ENCODE measurements at places on chromosomes 3 and 15.

DNA sequence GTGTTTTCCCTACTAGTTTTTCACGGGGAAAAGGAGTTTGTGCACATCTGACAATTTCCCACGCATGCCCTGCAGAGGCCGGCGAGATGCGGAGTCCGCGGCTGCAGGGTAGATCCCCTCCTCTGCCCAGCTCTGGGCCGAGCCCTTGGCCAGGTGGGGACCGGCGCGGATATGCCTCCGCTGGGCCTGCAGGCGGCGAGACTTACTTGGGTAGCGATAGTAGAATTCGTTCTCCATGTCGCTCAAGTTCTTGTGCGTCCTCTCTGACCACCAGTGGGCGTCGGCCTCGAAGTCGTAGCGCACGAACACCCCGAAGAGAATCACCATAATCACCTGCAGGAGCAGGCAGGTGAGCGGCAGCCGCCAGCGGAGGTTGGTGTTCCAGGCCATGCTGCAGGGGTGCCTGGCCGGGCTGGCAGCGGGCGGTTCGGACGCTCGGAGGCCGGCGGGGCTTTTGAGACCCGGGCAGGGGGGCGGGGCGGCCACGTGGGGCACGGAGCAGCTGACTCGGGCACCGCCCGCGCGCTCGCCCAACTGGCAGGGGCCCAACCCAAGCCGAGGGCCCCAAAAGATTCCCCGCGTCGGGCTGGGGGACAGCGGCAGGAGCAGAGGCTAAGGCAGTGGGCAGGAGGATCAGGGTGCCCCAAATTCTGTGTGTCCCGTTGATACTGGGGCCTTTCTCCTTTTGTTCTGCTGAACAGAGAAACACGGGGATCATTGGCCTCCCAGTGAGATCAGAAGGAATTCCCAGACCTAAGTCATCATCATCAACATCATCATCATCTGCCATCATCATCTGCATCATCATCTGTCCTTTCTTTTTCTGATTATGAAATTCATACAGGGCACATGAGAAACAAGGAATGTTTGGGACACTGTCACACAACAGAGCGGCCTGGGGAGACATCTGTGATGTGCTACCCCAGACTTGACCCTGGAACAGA, at the start of gene RHCG:
Gene RHCG (minus strand): TSS at position 429 of the 944 bp plus-strand sequence. CDS start 39 bp downstream, at position 390.
- no peak for DNase-seq

- no peak for DNase-seq
These were observed 6.6 kb downstream of the VWA5B2 start for GRCh38 chr3:184236033-184236410.

DNA sequence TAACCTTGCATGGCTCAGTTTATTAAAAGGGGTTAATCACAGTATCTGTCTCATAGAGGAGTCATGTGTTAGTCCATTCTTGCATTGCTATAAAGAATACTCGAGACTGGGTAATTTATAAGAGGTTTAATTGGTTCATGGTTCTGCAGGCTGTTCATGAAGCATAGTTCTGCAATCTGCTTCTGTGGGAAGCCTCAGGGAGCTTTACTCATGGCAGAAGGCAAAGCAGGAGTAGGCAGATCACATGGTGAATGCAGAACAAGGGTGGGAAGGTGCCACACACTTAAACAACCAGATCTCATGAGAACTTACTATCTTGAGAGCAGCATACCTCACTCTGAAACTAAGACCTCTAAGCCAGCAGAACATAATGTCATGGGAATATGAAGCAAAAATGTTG, 42.2 kb upstream of the PTX3 start:
- no peak for DNase-seq

DNA sequence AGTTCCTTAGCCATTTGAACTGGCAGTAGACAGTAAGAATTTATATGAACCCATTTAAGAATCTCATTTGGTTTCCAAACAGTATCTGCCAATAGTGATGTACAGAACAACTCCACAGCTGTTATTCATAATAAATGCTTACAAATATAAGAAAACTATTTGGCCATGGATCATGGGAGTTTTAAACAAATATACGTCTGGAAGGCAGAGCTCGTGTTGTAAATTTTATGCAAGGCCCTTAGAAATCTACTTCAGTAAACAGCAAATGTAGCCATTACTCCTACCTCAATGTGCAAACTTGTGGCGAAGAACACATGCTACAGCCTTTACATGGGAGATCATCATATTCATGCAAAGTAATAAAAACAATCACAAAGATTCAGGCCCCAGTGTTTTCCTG, 65.3 kb upstream of the NANOGP8 start:
- no peak for DNase-seq

- no peak for DNase-seq
These were observed 134.3 kb upstream of the LRRN1 start for GRCh38 chr3:3664935-3665334.

- no peak for DNase-seq
These were observed 67.1 kb upstream of the AKAP13 start for GRCh38 chr15:85313339-85313738.

- no peak for DNase-seq
These were observed 89.4 kb upstream of the RGMA start for GRCh38 chr15:93178371-93178770.

DNA sequence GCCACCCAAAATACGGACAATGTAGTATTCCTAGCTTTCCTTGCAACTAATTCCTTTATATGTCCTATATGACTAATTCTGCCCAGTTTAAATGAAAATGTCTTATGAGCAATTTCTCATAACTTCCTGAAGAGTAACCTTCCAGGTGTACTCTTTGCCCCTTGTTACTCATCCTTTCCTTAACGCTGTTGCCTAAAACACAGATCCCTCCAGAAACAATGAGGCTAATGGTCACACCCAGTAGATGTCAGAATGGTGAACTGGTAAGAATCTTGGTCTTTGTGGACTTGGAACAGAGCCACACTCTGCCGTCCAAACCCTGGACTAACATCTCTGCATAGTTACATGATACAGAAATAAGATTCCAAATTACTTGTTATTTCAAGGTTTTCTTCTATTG, 497.9 kb downstream of the IGSF11 start:
- no peak for DNase-seq
